ENCODE measurements at places on chromosomes 7 and 10.

- no peak for DNase-seq
These were observed 42.3 kb downstream of the PRKCQ start for GRCh38 chr10:6537770-6538169.

DNA sequence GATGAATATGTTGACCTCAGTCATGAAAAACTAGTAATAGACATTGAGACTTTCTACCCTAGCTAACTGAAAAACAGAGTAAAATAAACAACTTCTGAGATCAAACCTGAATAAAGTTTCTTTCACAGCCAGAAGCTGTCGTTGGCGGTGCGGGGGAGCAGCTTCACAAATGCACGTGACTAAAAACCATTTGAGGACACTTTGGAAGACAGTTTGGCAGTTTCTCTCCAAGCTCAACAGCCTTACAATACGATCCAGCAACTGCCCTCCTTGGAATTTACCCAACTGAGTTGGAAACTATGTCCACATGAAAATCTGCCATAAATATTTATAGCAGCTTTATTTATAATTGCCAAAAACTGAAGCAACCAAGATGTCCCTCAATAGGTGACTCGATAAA, 63.1 kb downstream of the CYTH3 start:
- DNase-seq: no peak

DNA sequence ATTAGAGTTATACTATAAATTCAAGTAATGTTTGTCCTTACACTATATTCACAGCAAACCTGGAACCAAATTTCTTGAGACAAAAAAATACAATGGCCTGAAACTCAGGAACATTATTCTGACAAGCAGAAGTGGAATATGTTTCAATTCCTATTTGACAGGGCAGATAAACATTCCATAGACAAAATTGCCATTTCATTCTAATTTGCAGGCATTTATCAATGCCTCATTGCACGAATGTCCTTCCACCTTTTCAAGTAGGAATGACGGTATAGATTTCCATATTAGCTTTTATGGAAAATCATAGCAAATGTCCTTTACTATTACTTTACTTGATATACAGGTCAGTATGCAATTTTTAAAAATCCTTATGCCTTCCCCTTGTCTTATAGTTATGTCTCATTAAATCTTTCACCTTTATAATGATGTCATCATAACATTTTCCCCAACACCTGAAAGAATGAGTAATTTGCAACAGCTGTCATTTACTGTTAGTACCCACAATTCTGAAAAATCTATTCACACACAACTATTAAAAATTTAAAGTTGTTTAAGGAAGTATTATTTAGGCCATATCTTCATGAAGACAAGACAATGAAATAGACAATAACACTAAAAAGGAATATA, 299.7 kb upstream of the SEMA3C start:
- DNase-seq: no peak

DNA sequence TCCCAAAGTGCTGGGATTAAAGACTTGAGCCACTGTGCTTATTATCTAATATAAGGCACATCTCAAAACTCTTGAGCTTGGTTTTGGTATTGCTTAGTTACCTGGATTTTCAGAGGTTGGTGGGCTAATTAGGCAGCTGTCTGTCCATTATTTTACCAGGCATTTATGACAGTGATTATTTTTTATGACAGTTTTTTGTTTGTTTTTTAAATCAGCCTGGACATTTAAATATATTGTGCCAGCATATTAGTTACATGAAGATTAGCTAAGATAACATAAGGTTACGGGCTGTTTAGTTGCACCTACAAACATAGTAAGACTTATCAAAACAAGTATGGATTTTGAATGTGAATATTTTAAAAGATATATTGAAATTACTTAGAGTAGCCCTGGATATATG, 2.6 kb upstream of the ZRANB1 start:
- DNase-seq: no peak

- no peak for DNase-seq
These were observed 19.4 kb downstream of the NOBOX start for GRCh38 chr7:144384071-144384470.

GRCh38 chr7:154899862-154900261, 103.1 kb downstream of the PAXIP1 start:
- DNase-seq: no peak

DNA sequence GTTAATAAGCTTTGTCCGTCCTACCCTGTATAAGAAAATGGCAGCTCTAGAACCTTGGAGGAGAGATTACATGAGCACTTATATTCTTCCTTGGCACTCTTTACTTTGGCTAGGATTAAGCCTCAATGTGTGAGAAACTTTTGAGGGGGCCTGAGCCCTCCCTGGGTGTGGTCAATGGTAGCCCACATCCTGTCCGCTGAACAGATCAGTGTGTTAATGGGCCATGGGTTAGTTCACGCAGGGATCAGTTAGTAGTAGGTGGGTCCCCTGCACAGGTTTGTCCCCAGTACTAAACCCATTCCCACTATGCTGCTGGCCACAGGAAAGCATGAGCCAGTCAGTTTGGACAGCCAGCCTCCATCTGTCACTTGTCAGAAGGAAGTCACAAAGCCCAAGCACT, 20.2 kb upstream of the IKZF1 start:
- no peak for DNase-seq

- no peak for DNase-seq
These were observed 15.5 kb upstream of the CNOT4 start for GRCh38 chr7:135525426-135525825.

DNA sequence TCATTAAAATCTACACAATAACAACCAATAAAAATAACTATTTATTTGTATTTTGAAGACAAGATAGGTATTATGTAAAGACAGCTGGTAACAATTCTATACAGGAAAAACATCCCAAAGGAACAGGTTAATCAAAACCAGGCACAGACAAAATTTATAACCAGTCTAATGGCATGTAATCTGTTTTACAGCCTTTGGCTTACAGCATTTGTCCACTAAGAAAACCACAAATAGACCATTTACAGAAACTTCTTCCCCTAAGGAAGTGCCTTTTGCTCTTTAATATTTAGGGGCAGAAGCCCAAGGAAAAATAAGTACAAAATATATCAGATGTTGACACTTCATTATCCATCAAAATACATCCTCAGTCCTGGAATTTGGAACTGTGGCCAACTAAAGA, 65.0 kb downstream of the SVIL start:
- no peak for DNase-seq

DNA sequence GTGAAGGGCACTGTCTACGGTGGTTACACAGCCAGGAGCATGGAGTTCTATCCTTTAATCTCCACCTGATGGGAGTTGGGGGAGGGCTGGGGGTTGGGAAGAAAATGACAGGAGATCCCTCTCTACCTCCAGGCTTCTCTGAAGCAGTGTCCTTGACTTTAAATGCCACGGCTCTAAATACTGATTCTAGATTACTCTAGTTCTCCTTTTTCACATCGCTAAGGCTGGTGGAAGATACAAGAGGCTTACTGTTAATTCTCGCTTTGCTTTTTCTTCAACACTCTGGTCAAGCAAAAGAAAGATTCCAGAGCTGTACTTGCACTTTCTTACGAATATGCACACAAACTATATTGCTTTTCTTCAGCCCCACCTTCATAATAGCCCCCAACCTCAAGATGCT, 30.5 kb downstream of the ARL3 start:
- DNase-seq: no peak

- no peak for DNase-seq
These were observed 472.9 kb upstream of the PCDH15 start for GRCh38 chr10:55273946-55274345.

GRCh38 chr10:119872610-119872859, at the start of gene MCMBP:
TSS of gene MCMBP (minus strand) at chr10:119872843. CDS start at chr10:119872584, 259 bp downstream.
- no peak for DNase-seq

- no peak for DNase-seq
These were observed 134.1 kb downstream of the ADCYAP1R1 start for GRCh38 chr7:31186202-31186601.

DNA sequence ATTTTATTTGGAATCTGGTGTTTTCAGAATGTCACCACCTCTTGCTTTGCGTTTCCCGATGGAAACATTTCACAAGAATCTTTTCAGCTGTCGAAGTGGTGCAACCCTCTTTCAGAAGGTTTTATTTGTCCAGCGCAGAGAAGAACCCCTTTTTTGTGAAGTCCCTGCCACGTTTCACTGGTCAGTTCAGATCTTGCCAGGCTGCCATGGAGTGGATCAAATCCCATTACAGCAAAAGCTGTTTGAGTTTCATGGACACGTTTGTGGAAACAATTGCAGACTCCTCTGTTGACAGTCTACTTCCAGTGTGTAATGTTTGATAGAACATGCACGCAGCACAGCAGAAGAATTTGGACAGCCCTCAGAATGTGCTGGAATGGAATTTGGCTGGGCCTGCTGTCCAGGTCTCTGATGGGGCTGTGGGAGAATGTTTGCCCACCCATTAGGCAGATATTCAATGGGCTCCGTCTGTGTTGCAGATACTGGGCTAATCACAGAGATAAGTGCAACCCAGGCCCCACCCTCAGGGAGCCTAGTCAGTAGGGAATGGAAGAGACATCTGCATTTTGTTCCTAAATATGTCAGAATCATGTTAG, 143.2 kb downstream of the GRK5 start:
- no peak for DNase-seq

- no peak for DNase-seq
These were observed 237.6 kb downstream of the CCSER2 start for GRCh38 chr10:84565881-84566582.

GRCh38 chr10:13678101-13678843, 91.5 kb downstream of the PRPF18 start:
- no peak for DNase-seq

- no peak for DNase-seq
These were observed 107.2 kb downstream of the SPDYE5 start for GRCh38 chr7:75599244-75599781.

GRCh38 chr7:136741941-136742340, 126.5 kb upstream of the CHRM2 start:
- DNase-seq: no peak

DNA sequence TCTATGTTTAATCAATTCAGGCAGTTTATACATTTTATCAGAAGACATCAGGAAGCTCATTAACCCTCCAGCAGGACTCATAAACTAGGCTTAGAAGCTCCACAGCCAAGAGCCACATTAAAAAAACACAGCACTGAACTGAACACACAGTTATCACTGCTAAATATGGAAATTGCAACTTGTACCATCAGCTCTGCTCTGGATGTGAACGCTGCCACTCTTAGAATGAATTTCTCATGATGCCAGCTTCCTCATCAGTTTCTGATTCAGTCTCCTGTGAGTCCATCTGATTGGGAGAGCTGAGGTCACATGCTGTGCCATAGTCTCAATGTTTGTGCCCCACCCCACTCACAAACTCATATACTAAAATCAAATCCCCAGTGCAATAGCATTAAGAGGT, 17.1 kb upstream of the ING3 start:
- no peak for DNase-seq

DNA sequence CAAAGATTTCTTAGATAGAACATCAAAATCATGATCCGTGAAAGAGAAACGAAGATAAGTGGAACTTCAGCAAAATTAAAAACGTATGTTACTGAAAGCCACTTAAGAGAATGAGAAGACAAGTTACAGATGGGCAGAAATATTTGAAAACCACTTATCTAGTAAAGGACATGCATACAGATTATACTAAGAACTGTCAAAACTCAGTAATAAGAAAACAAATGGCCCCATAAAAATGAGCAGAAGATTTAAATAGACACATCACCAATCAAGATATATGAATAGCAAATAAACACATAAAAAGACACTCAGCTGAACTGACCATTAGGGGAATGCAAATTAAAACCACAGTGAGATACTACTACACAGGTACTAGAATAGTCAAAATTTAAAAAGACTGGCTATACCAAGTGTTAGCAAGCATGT, 343.7 kb downstream of the PTEN start:
- DNase-seq: no peak

DNA sequence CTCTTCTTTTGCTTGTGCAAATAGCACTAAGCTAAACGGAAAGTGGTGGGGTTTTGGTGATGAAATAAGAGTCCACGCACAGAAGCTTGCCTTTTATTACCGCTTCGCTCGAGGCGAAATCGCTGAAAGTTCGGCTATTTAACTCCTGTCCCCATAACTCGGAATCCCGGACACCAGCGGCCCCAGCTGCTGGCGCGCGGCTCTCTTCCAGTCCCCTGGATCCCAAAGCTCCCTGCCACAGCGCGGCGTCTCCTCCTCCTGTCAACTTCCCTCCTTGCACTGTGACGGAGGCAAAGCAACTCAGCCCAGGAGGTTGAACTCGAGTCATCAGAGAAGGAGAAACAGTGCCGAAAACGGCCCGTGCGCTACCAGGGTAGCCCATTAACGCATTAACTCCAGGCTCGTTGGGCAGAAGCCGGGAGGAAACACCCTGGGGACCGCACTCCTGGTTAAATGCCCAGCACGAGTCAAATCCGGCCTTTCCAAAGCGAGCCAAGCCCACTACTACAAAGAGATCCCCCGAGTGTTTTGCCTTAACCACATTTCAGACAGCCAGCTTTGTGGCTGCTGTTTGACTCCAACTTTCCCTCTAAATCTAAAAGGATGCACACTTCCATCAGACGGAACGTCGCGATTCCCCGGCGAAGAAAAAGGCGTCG, 1.3 kb downstream of the SEMA3D start:
- no peak for DNase-seq

GRCh38 chr7:139918480-139918879, 89.4 kb downstream of the TBXAS1 start:
- DNase-seq: no peak

GRCh38 chr7:114412548-114412947, 2.1 kb upstream of the FOXP2 start:
- DNase-seq: no peak

GRCh38 chr7:151120896-151121295, 34.6 kb downstream of the AGAP3 start:
- DNase-seq: no peak

GRCh38 chr10:114940735-114941134, 2.7 kb downstream of the TRUB1 start:
- no peak for DNase-seq

DNA sequence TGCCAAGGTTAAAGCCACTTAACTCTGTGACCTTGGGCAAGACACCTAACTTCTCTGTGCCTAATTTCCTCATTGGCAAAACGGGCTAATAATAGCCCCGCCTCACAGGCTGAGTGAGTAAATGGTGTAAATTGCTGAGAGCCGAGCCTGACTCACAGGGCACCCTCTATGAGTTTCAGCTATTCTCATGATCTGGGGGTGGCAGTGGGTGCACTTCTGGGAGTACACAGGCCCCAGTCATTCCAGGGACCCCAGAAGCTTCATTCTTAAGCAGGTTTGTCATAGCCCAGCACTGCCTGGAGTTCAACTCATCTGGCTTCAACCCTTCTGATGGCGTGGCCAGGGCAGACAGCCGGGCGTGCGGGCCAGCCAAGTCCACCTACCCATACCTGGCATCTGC, 137.2 kb downstream of the GRID1 start:
- DNase-seq: no peak

DNA sequence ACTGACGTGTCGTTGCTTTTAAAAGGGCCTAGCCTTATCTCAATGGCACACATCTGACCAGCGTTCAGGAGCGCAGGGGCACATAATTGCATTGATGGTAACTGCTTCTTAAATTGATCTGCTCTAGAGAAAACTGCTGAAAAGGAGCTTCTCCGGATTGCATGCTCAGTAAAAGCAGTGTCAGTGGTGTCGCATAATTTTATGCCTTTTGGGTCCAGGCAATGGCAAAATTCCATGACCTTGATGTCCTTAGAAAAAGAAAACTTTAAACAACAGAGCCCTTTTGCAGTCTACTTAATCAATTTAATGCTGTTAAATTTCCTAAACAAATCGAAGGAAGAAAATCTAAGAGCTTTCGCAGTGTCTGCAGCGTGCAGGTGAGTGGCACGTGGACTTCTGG, 75.7 kb downstream of the PTPRE start:
- DNase-seq: no peak

GRCh38 chr7:140451716-140452115, 27.6 kb downstream of the MKRN1 start:
- DNase-seq: no peak

GRCh38 chr10:94200146-94200837, 162.4 kb downstream of the NOC3L start:
- DNase-seq: no peak
